KBM-7 (cell line): ENCODE measurements at places on chromosomes 11 and 22.

GRCh38 chr11:64294774-64295173 is 3.7 kb downstream of the KCNK4 start:
- DNase-seq: no peak

- no peak for DNase-seq
Measured at GRCh38 chr11:10669258-10670033, 24.1 kb downstream of the IRAG1 start.

GRCh38 chr22:40422558-40423309 is 52.3 kb downstream of the SGSM3 start:
- DNase-seq: no peak

- peak; percentile 0 for DNase-seq
Measured at GRCh38 chr22:22123118-22123959, 121.2 kb upstream of the VPREB1 start.

DNA sequence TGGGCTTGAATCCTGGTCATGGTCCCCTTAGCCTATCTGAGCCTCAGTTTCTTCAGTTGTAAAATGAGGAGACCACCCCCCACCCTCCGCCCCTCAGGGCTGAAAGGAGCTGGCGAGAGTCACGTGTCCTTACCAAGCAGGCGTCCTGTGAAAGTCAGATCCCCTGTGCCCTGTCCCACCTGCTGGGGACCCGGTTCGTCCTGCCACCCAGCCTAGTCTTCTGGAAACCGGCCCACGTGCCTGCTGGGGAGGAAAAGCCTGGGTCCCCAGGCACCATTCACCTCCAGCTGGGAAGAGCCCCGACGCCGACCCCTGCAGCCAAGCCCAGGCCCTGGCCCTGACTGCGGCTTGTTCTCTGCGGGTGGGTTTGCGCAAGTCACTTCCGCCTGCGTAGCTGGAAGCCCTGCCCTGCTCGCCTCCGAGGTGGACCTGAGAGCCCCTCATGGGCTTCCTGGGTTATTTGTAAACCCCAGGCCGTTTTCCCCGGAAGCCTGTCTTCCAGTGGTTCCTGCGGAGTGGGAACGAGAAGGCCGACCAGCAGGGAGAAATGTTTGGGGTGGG is 679 bp upstream of the SSH3 start:
- DNase-seq: peak; percentile 83

GRCh38 chr11:106479646-106480045 is 402.2 kb downstream of the AASDHPPT start:
- DNase-seq: no peak

DNA sequence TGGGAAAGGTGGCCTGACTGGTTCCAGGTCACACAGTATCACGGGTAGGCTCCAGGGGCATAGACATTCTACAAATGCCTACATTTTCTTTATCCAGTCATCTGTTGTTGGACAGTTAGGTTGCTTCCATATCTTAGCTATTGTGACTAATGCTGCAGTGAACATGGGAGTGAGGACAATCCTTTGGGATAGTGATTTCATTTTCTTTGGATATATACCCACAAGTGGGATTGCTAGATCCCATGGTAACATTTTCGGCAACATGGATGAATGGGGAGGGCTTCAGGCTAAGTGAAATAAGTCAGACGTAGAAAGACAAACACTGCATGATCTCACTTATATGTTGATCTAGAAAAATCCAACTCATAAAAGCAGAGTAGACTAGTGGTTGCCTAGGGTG is 744.3 kb downstream of the NTM start:
- no peak for DNase-seq

DNA sequence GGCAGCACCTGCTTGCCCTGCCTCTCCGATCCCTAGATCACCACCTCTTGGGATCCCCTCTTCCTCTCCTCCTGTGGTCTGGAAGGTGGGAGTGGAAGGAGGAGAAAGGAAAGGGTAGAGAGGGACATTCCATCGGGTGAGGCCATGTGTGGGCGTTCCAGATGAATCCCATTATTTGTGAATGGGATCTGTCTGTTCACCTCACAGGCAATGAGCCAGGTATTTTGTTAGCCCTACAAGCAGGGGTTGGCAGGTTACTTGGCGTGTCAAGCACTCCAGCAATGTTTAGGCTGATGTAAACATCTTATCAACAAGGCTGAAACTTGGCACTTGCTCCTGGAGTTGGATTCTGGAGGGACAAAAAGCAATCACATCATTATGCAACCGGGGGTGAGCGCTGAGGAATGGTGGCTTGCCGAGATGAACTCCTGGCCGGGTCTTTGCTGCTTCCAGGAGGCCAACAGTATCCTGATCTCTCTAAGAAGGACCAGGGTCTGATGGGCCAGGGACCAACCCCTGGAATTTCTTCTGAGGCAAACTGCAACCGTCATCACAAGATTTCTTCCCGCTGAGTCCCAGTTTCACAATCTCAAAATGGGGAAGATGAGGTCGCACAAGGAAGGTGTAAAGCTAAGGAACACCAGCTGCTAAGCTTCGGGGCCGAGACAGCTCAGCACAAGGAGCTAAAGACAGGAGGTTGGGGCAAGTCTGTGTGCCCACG is 7.8 kb downstream of the ADAMTS8 start:
- DNase-seq: no peak

- no peak for DNase-seq
Measured at GRCh38 chr11:126703662-126704061, 296.9 kb downstream of the KIRREL3 start.

DNA sequence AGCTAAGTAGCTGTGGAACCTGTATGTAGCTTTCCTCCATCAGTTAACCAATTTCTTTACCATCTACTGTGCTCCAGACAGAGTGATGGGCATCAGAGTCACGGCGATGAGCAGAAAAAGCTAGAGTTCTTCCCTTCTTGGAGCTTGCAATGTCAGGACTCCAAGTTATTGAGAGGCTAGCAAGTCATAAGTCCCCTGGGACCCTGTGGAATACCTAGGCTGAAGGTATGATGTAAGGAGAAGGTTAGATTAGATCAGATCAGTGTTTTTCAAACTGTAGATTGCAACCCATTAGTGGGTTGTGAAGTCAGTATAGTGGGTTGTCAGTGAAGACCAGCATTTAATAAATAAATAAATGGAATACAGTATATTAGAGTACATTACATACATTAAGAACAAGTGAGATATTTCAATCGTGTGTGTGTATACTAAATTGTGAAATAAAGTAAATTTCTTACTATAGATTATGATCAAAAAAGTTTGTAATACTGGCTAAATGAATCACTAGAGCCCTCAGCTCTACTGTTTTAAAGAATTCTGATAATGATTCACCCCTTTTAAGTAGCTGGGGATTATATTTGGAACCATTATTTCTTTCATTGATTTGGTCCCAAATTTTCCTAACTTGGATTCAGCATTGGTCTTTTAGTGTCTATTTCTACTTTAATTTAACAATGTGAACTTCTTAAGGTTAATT is 52.3 kb downstream of the RASSF10 start:
- no peak for DNase-seq

DNA sequence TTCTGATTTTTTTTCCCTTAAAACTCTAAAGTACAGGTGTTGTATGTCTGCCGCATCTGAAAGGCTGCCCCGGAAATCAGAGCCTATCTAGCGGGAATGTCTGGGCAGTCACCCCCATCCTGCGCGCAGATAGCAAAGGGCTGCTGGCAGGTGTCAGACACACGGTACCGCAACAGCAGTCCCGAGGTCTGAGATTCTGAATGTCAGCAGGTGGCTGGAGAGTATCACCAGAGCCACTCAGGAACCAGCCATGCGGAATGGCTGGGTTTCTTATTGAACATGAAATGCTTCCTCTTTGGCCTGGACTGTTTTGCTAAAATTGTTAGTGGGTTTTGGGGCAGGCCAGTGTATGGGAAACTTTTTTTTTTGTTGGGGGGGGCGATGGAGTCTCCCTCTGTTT is 53.3 kb downstream of the CERK start:
- peak; percentile 52 for DNase-seq

- DNase-seq: no peak
Measured at GRCh38 chr11:83156996-83157593, at the start of gene PCF11. Gene PCF11 (plus strand): TSS chr11:83157131. CDS start chr11:83157440, 309 bp downstream.

GRCh38 chr22:29093501-29094300 is 20.9 kb downstream of the KREMEN1 start:
- no peak for DNase-seq

DNA sequence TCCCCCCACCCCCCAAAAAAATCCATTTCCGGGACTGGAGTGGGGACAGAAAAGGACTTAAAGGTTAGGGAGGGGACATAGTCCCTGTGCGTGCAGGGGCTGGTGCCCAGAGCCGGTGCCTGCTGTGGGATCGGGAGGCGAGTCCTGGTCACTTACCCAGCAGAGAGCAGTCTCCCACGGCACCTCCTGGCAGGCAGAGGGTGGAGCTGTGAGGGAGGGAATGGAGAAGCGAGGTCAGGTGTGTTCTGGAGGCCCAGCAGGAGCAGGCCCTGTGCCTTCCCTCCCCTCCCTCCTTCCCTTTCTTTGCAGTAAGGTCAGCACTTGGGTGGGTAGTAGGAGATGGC is 28.4 kb downstream of the SHANK3 start:
- no peak for DNase-seq

GRCh38 chr11:64686466-64687170 is 36.4 kb downstream of the NRXN2 start:
- DNase-seq: no peak

DNA sequence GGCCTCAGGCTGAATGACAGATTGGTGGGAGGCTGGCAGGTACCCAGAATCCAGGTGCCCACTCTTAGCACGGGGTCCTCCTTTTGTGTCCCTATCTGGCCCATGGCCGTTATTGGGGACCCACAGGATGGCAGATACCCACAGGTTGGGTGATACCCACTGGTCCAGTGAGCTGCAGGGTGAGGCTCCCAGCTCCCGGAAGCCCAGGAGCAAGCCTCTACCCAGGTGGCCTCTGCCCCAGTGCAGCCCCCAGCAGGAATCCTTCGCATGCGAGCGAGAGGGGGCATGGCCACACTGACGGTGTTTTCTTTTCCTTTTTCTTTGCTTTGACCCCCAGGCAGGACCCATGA is 116.1 kb downstream of the PHF21B start:
- DNase-seq: no peak

DNA sequence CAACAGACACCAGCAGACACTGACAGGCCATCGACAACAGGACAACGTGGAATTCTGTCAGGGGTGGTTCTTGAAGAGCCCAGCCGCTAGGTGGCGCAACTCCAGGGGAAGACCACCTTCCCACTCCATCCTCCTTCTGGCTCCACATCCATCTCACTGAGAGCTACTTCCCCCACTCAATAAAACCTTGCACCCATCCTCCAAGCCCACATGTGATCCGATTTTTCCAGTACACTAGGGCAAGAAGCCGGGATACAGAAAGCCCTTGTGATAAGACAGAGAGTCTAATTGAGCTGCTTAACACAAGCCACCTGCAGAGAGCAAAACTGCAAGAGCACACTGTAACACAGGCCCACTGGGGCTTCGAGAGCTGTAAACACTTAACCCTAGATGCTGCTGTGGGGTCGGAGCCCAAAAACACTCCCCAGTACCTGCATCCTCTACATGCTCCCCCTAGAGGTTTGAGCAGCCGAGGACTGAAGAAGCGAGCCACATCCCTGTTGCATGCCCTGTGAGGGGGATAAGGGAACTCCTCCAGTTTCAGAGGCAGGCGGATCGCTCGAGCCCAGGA is 11.5 kb upstream of the RAB39A start:
- no peak for DNase-seq

DNA sequence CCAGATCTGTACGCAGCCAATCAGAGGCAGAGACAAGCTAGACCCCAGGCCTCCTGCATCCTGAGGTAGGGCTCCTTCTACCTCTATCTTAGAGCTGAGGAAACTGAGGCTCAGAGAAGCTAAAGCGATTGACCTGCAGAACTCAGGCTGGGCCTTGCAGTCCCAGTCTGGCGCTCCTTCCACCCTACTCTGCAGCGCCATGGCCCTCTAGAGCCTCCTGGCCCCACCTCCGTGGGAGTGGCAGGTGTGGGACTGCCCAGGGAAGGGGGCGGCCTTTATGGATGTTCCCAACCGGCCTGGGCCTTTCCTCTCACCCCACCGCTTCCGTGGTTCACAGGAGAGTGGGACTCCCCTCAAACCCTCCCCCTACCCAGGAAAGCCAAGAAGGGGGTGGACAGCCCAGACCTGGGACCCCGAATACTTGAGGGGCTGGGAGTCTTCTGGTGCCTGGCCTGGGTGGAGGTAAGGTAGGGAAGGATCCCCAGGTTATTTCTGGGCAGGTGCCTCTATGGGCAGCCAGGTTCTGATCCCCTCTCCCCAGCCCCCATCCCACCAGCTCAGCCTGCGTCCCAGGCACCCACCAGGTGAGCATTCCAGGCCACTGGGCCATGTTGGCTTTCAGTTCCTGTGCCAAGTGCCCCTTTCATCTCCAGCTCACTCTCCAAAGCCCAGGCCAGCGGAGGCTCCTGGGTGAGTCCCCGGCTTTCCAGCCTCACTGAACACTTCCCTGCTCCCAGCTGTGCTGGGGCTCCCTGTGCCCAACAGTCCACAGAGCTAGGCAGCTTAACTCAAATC is 3.0 kb downstream of the WNT11 start:
- DNase-seq: no peak

GRCh38 chr22:48960980-48961660 is 866.6 kb downstream of the BRD1 start:
- no peak for DNase-seq

GRCh38 chr22:19109198-19110063 is 12.8 kb downstream of the DGCR2 start:
- peak; percentile 90 for DNase-seq

DNA sequence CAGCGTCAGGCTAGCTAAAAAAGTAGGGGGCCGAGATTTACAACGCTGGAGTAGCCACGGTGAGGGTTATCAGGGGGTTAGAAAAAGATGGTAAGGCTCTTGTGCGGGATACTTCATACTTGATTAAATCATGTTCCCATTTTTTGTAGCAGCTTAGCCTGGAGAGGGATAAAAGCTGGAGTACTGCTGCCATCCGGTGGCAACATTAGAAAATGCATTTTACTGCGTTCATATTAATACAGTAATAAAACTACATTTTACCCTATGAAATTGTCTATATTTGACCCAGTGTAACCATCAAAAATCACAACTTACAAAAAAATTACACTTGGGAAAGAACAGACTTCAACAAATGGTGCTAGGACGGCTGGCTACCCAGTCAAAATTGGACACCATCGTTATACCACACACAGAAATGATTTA is 17.3 kb downstream of the RPUSD4 start:
- DNase-seq: peak; percentile 58

DNA sequence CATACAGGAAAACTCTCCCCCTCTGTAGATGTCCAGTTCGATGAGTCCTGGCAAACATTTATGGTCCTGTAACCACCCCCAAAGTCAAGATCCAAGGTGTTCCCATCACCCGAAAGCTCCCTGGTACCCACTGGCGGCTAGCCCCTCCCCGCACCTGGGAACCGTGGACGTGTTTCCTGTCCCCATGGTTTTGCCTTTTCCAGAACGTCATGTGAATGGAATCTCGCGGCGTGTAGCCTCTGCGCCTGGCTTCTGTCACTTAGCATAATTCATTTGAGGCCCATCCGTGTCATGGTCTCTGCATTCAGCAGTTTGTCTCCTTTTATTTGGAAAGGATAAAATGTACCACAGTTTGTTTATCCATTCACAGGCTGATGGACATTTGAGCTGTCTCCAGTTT is 106.3 kb downstream of the KCNQ1 start:
- DNase-seq: no peak
